ENCODE measurements at places on chromosomes 5 and 9.

- DNase-seq: no peak
These were observed 50.3 kb downstream of the AP3S1 start for GRCh38 chr5:115892021-115892420.

DNA sequence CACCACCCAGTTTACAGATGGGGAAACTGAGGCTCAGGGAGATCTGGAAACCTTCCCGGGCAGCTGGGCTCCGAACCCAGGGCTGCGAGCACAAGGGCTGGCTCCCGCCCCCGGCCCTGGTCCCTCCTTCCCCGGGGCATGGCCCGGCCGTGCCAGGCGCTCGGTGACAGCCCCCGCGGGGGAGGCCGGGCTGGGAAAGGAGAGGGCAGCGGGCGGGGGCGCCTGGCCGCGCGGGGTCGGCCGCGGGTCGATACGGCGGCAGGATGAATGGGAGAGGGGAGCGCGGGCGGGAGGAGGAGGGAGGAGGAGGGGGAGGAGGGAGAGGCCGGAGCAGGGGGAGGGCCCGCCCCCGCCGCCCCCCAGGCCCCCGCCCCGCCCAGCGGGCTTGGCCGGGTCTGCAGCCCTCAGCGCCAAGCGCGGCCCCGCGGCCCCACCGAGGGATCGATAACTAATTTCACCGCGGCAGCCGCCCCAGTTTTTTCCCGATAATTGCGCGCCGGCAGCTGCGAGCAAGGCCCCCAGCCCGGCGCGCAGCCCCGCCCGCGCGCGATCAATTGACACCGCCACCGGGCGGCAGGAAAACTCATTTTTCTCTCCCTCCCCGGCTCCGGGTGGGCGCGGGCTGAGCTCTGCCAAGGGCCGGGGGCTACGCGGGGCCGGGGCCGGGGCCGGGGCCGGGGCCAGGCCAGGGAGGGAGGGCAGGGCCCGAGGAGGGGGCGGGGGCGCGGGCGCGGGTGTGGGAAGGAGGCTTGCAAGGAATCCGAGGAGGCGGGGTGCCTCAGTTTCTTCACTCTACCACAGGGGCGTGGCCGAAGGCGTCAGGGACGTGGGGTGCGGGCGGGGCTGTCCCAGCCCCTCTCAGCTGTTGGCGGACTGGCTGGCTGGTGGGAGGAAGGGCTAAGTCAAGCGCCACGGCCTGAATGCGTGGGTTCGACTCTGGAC lies 52.1 kb downstream of the C9orf50 start:
- DNase-seq: no peak

- no peak for DNase-seq
These were observed 210.7 kb upstream of the SLC24A2 start for GRCh38 chr9:19999491-20000057.

- no peak for DNase-seq
These were observed 20.5 kb downstream of the ANKH start for GRCh38 chr5:14851050-14851419.

GRCh38 chr9:26789959-26790358 lies 102.6 kb downstream of the CAAP1 start:
- no peak for DNase-seq

- DNase-seq: no peak
These were observed 1.5 kb upstream of the PRDM12 start for GRCh38 chr9:130662970-130663257.

GRCh38 chr9:37037503-37038301 lies 3.6 kb upstream of the PAX5 start:
- peak; percentile 44 for DNase-seq

GRCh38 chr9:130898552-130898852 lies 1.9 kb upstream of the QRFP start:
- DNase-seq: no peak

DNA sequence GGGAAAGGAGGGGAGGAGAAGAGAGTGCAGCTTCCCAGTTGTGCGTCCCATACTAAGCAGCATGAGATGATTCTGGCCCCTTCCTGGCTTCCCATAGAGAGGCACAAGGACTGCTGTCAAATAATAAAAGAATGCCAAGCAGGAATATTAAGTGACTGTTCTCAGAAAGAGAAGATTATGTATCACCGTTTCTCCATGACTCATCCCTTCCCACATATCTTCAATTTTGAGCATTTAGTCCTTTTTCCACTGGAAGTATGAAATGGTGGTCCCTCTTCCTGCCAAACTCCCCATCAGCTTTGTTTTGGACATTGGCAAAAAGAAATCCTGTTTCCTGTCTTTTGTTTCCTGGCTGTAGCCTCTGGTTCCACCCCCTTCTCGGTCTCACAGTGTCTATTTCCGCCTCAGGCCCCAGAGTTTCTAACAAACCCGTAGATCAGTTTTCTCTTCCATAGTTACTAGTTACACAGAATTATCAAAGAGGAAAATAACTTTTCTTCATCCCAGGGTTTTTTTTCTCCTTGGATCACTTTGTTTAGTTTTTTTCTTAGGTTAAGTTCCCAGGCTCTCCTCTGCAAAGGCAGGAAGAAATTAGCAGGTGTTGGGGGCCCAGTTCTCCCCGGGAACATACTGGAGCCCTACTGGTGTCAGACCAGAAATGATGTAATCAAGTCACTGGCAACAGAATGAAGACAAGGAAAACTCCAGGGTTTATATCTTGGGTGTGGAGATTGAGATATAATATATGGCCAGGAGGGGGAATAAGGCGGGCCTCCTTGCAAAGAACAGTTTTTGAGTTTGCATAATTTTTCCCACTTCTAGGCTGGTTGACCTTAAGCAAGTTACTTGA lies 26.4 kb upstream of the ARHGAP26 start:
- no peak for DNase-seq

DNA sequence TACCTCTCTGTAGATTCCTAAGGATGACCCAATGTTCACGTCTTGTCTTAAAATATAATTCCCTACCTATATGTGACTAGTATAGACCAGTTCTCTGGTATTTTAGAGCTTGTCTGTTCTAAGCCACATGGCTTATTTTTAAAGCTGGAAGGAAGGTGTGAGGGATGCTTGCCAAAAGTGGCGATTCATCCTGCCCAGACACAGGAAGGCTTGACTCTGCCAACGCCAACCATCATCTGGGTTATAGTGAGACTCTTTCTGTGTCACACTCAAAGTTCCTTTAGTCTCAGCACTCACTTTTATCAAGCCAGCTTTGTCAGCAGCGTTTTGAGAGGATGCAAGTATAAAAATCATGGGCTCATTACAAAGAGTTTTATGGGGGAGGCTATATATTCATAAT lies 500.0 kb downstream of the PTPRD start:
- no peak for DNase-seq

- DNase-seq: no peak
These were observed 532.5 kb upstream of the DAP start for GRCh38 chr5:11293523-11293922.

GRCh38 chr5:3261081-3261480 lies 334.6 kb upstream of the IRX1 start:
- no peak for DNase-seq

DNA sequence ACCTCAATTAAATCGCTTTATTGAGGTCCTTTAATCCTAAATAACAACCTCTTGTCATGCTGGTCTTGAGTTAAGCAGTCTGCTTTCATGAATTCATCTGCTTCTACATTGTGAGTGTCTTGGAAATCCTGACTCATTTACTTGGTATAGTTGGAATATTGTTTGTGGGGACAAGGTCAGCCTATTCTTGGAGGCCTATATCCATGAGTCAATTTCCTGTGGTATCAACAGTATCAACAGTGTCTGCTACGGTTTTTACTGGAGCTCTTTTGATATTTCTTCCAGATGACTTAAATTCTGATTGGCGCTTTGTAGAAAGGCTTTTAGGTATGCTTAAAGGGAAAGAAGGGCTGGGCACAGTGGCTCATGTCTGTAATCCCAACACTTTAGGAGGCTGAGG lies 71.2 kb upstream of the PARP8 start:
- no peak for DNase-seq

GRCh38 chr9:21316860-21317259 lies 11.7 kb upstream of the IFNA5 start:
- no peak for DNase-seq

- no peak for DNase-seq
These were observed 262.9 kb downstream of the SEMA5A start for GRCh38 chr5:9283021-9283420.

DNA sequence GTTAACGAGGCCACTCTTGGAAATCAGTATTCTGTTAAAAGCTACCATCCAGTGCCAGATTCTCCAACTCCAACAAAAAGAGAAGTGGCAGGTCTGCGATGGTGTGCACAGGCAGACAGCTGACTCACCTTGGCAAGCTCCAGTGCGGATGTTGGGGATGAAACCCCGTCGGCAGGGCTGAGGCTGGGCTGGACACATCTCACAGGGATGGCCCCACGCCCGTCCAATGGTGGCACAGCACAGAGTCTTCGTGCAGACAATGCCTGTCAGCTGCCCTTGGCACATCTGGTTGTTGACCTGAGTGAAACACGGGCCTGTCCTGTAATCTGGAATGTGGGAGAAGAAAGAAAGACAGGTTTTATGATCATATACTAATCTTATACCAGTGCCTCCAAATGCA lies 73.4 kb downstream of the FBN2 start:
- no peak for DNase-seq

- no peak for DNase-seq
These were observed 129.0 kb downstream of the TAF11L14 start for GRCh38 chr5:17763301-17763700.

DNA sequence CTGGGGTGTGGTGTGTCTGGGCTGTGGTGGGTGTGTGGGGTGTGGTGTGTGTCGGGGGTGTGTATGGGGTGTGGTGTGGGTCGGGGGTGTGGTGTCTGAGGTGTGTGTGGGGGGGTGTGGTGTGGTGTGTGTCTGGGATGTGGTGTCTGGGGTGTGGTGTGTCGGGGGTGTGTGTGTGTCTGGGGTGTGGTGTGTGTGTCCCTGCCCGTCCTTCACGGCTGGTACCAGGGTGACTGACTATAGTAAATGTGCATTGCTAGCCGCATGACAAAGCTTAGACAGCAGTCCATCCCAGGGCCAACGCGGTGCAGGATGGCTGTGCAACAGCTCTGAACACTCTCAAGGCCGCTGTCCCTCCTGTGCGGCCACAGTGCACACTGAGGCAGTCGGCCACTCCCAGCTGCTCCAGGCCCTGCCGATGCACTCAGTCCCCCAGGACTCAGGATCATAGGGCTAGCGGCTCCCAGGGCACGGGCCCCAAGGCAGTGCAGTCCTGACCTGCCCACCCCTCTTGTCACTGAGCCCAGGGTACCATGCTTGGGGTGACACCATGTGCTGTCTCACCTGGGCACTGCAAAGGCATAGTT lies 54.0 kb downstream of the SECISBP2 start:
- DNase-seq: no peak

DNA sequence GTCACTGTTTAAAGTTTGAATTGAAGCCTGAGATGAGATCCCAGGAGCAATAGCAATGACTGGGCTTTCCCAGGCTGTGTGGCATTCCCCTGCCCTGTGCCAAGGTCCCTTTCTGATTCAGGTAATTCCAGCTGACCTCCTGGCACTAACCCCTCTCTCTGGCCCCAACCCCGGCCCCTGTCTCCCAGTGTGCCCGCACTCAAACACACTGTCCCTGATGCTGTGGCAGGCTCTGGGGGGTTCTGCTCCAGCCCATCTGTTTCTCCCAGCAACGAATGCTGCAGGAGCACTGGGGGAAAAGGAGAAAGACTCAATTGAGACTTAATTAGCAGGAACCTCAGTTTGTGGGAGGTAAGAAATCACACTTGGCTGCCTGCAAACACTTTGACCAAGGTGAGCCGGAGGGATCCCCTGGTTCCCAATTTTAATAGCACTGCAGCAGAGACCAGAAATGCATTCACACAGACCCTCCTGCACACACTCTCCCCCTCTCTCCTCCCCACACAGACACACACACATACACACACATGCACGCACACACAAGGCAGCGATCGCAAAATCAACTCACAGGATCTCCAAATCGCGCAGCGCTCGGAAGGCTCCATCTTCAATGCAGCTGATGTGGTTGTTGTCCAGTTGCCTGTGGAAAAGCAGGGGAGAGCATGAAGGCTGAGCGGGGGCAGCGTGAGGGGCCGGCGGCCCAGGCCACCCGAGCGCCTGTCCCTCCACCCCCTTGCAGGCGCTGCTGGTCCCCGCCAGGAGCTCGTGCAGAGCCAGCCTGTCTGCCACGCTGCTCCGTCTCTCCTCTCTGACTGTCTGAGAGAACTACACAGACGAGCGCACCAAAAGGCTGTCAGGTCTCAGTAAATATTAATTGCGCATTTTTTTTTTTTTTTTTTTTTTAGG lies 265.1 kb upstream of the PANK3 start:
- DNase-seq: no peak

- no peak for DNase-seq
These were observed 99.0 kb downstream of the GAPVD1 start for GRCh38 chr9:125360601-125361000.

DNA sequence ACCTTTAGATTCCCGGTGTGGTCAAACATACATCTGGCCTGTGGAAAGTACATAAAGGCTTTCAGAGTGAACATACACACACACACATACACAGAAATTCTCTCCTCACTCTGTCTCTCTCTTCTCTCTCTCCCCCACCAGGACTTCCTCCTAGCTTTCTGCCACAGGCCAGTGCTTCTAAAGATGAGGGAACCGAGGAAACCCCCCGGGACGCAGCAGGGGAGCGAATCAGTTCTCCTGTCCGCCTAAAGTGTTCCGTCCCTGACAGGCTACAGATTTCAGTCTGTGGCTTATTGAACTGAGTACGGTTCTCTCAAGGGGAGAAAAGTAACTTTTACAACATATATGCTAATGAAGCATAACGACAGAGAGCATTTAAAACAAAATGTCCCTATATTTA lies 75.8 kb downstream of the MED27 start:
- DNase-seq: no peak

DNA sequence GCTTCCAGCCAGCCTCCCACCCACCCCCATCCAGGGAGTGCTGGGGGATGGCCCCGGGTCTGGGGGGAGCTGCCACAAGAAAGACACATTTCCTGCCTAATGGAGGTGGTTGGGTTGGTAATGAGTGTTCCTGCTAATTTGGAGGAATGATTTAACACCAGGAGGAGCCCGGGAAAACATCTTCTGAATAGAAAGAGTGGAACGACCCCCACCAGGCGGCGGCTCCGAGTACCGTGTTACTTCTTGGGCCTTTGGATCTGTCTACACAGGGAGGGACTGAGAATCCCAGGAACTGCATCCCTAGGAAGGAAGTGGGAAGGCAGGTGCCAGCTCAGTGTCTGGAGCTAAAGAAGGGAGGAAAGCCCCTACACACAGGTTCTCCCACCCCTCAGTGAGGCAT lies 64.6 kb downstream of the TSPAN17 start:
- DNase-seq: no peak

GRCh38 chr9:1100945-1101344 lies 50.8 kb downstream of the DMRT2 start:
- no peak for DNase-seq

GRCh38 chr5:37791321-37791720 lies 48.5 kb downstream of the GDNF start:
- no peak for DNase-seq

Measured in GM12892 (cell line).